ENCODE measurements at places on chromosomes 11 and 22. TPM values are rescaled to one million over a fixed set of nuclear protein-coding genes. Genes with fewer than 3 reads are reported as not detected.

Gene OR8A1
- not detected for polyA plus RNA-seq

Gene RBX1
- 71.7 TPM for polyA plus RNA-seq

Gene SLC25A45
- polyA plus RNA-seq, result 0.76 TPM

Gene CD248
- 105 TPM for polyA plus RNA-seq

GRCh38 chr22:24230911-24231656 lies 13.8 kb downstream of the GGT5 start:
- no peak for DNase-seq

DNA sequence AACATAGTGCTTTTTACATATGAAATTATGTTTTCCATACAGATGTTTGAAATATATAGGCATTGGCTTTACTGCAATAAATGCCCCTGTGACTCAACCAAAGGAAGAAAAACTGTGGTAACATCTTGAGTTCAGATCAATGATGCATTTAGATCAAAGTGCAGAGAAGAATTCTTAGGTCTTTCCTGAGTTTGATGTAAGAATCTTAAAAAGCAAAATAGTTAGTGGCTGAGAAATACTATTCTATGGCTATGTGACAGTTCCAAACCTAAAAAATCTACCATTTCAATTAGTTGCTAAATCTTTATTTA lies 93.7 kb downstream of the SOX6 start:
- DNase-seq, result no peak

- DNase-seq, result no peak
Observed at GRCh38 chr22:39494471-39495120, 7.5 kb upstream of the MIEF1 start.

- peak; percentile 11 for DNase-seq
Observed at GRCh38 chr11:19200410-19201201, 1.2 kb downstream of the CSRP3 start.

- peak; percentile 70 for DNase-seq
Observed at GRCh38 chr11:3153291-3153861, 11.7 kb downstream of the OSBPL5 start.

DNA sequence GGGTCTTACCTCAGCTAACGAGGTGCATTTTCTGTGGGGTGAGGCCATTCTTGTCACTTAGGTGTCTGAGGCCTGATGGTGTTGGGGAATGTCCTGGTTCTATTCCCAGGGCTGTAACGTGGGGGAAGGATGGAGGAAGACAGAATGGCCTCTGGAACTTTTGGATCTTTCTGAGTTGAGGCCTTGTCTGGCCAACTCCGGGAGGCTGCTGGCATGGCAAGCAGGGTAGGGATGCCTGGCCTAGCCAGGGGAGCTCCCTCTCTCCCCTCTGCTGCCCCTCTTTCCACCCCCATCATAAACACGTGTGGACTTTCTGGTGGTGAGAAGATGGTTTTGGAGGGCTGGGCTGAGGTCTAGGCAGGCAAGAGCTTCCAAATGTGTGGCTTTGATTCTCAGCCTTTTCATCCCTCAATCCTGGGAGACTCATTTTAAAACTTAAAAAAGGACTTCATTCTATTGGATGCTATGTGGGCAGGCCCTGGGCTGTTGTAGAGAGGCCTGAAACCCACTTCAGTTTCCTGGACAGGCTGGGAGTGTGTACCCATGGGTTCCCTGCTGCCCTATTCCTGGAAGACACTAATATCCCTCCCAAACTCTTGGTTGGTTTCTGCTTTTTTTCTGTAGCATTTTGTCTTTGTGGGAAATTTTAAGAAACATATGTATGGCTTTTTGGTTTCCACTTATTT lies 30.9 kb downstream of the ZBTB16 start:
- DNase-seq, result no peak

- DNase-seq, result no peak
Observed at GRCh38 chr22:17106785-17107546, 14.2 kb downstream of the TMEM121B start.

DNA sequence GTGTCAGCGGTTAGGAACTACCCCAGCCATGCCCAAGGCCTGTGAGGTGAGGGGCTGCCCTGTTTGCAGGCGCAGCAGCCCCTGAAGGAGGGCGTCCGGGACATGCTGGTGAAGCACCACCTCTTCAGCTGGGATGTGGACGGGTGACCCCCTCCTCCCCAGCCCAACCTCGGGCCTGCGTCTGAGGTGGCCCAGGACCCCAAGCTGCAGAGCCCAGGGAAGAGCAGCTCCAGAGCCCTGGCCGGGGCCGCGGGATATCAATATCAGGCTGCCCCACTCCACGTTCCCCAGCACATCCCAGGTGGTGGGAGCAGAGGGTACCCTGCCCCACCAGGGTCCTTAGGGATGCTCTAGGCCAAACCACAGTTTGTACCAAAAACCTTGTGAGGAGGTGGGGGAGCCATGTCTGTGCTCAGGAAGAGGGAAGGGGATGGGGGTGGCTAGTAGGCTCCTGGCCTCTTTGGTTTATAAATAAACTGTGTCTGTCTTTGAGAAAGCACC lies 39.3 kb downstream of the SGSM3 start:
- no peak for DNase-seq

DNA sequence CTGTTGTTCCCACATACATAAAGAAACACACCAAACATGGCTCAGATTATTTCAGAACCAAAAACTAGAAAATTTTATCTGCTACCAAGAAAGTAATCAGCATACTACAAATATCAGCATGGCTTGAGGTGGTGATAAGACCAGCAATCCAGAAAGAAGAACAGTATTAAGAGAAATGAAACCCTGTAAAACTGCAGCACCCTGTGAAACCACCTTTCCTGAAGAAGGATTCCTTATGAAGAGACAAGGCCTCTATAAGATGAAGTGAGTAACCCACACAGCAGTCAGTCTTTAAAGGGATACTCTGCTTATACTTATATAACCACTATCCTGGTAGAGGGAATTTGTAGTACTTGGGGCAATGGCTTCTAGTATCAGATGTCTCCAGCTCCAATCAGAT lies 49.9 kb downstream of the RSF1 start:
- DNase-seq, result no peak

GRCh38 chr22:29670626-29671025 lies 49.2 kb upstream of the CABP7 start:
- DNase-seq, result no peak

GRCh38 chr11:68036141-68036716 lies 2.6 kb upstream of the TCIRG1 start:
- DNase-seq, result no peak

GRCh38 chr11:10606536-10607208 lies 38.2 kb upstream of the LYVE1 start:
- peak; percentile 73 for DNase-seq

Measured in AG04450 (cell line).